Stimulated activated CD8-positive, alpha-beta memory T cell treated with anti-CD3 and anti-CD28 coated beads, Interleukin-4, amount 100 ng/mL, for 24 hours (primary cell): ENCODE measurements at places on chromosomes 3 and 15.

- no peak for DNase-seq
Measured at GRCh38 chr3:58006661-58007060, 1.6 kb upstream of the FLNB start.

- no peak for DNase-seq
Measured at GRCh38 chr3:133949438-133949837, 53.8 kb upstream of the RAB6B start.

- DNase-seq: no peak
Measured at GRCh38 chr3:14744556-14744955, 69.6 kb downstream of the C3orf20 start.

DNA sequence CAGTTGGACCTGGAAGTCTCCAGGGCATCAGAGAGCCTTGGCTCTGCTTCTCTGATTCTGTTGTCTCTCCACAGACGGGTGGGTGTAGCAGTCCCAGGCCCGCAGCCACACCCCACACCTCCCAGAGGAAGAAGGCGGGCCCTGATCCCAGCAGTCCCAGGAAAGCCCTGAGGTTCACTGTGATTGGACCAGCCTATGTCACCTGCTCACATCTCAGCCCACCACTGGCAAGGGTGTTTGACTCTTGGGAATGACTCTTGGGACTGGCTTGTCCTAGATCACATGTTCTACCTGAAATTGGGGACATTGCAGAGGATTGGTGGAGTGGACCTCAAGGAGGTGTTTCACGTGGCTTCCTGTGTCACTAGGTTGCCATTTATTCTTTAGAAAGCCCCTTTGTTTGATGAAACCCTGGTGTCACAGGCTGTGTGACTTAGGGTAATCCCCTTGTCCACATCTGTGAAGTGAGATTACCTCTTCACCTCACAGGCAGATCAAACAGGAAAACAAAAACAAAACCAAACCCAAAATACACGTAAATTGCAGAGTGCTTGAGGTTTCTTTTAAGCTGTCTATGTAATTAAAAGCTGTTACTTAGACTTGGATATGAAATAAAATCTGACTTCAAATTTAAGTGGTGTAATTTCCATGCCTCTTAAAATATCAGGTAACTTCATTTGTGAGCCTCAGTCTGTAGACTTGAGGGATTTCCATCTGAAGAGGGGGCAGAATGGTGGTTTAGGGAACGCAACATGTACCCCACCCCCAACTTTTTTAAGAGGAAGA is 26.7 kb downstream of the FLNB start:
- DNase-seq: no peak

DNA sequence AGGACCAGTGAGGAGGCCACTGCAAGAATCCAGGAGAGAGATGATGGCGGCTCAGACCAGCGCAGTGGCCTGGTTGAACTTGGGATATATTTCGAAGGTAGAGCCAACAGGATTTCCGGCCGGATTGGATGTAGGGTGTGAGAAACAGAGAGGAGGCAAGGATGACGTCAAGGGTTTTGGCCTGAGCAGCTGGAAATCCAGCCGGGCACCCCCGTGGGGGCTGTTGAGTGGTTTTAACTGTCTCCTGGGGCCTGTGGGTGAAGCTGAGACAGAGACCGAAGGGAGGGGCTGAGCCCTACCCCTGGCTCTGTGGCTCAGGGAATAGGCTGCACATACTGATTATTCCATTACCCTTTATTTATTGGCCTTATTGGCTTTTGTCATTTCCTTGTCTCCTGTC is 45.7 kb downstream of the EXOG start:
- no peak for DNase-seq

DNA sequence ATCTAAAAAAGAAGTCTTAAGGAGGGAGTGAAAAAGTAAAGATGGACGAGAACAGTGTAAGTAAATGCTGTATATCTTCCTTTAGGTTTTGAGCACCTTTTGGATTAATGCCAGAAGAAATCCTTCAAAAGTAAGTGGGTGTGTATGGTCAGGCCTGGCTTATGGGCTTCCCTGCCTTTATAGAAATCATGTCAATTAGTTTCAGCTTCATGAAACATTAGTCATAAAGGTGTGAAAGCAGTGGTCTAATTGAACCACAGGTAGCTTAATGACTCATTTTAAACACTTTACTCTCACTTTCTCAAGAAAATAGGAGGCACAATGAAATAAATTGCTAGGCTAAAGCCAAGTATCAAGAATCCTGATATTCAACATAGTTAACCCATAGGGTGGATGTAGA is 467.4 kb upstream of the DPPA4 start:
- no peak for DNase-seq

- no peak for DNase-seq
Measured at GRCh38 chr3:34183611-34184340, 385.3 kb downstream of the PDCD6IP start.

DNA sequence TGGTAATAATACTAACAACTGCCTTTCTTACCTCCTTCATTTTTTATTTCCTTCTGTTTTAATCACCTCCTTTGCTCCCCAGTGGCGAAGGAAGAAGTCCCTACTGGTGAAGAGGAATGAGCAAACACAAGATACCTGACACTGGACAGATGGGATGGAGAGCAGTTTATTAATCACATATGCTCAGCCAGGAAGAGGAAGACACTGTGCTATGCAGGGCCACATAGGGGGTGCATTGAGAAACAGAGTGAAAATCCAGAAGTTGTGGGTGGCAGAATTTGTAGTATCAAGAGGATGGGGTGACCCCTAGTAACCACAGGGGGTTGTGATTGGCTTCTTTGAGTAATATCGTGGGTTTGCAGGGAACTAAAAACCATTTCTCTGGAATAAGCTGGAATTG is 1041.9 kb downstream of the OTOL1 start:
- DNase-seq: no peak

DNA sequence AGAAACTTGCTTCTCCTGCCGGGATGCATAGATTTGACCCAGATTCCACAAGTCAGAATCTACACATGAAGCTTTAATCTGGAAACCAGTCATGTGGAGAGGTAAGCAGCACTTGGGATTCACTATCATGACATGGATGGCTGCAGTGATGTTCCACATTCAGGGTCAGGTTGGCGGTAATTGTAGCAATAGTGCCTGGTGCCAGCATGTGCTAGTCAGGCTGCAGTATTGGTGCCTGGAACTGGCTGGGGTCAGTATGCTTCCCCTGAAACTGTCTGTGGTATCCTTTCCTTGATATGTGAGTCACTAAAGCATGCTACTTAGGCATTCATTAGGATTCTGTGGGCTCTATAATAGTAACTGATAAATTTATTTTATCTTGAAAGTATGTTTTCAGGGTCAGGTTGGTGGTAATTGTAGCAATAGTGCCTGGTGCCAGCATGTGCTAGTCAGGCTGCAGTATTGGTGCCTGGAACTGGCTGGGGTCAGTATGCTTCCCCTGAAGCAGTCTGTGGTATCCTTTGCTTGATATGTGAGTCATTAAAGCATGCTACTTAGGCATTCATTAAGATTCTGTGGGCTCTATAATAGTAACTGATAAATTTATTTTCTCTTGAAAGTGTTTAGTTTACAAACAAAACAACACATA is 1439.2 kb downstream of the ZPLD1 start:
- no peak for DNase-seq

- DNase-seq: no peak
Measured at GRCh38 chr3:58535531-58536500, 1.2 kb downstream of the ACOX2 start.

- no peak for DNase-seq
Measured at GRCh38 chr3:133227813-133228212, 172.0 kb upstream of the BFSP2 start.

DNA sequence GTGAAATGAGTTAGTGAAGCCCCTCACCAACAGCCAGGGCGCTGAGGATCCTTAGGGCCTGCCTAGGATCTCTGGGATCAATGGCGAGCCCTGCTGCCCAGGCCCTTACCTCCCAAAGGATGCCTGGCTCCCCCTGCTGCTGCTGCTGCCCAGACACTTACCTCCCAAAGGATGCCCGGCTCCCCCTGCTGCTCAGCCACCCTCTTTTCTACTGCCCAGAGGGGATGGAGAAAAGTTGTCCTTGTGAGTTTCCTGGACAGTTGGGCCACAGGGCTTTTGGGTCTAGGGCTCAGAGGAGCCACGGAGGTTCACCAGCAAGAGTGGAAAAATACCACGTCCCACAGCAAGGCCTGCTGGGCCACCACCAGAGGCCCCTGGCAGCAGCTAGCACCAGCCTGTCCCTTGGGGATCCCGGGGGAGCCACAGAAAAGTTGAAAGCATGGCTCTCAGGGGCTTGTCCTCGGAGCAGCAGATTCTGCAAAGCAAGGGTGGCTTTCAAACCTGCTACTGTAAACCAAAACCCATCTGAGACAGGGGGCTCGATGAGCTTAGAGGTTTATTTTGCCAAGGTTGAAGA is 59.4 kb downstream of the SLC6A6 start:
- DNase-seq: no peak

- DNase-seq: no peak
Measured at GRCh38 chr3:64267721-64268604, 42.7 kb upstream of the PRICKLE2 start.
